ENCODE measurements at places on chromosomes 11 and 22. TPM values are rescaled to one million over a fixed set of nuclear protein-coding genes. Genes with fewer than 3 reads are reported as not detected.

Gene APOBEC3A
- 1.2 TPM for total RNA-seq

GRCh38 chr11:128886406-128887124 lies 4.6 kb upstream of the KCNJ5 start:
- no peaks in the 10 kb centered on the region for H3K27me3 ChIP-seq
- H3K4me1 ChIP-seq: no peaks in the 10 kb centered on the region
- H3K4me3 ChIP-seq: no peak overlapping the region
- H3K27ac ChIP-seq: no peak overlapping the region

Gene TBX10
- not detected for total RNA-seq

GRCh38 chr11:31821766-31822165 lies 10.6 kb upstream of the PAX6 start:
- DNase-seq: peak; percentile 9
- no peaks in the 10 kb centered on the region for H3K36me3 ChIP-seq

Data from kidney (tissue), 22 donors.